ENCODE measurements at places on chromosomes 12 and 14.

DNA sequence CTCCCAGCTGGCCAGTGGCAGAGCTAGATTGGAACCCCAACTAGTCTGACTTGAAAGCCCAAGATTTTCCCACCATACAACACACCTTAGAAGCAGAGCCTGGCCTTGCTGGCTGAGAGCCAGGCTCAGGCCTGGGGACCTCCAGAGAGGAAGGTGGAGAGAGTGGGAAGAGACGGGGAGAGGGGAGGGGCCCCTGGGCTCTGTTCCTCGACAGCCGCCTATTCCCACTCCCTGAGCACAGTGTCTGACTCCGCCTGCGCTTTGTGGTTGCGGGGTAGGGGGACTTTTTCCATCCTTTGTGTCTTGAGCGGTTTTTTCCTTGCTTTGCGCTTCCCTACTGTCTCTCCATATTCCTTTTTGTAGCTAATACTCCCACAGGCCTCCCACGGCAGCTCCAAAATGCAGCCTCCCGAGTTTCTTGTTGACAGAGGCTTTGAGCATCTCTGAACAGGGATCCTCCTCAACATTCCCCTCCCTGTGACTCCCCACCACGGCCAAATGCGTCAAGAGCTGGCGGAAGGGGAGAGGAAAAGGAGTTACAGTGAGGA is 4.0 kb upstream of the KCNH3 start:
- no peak for DNase-seq

DNA sequence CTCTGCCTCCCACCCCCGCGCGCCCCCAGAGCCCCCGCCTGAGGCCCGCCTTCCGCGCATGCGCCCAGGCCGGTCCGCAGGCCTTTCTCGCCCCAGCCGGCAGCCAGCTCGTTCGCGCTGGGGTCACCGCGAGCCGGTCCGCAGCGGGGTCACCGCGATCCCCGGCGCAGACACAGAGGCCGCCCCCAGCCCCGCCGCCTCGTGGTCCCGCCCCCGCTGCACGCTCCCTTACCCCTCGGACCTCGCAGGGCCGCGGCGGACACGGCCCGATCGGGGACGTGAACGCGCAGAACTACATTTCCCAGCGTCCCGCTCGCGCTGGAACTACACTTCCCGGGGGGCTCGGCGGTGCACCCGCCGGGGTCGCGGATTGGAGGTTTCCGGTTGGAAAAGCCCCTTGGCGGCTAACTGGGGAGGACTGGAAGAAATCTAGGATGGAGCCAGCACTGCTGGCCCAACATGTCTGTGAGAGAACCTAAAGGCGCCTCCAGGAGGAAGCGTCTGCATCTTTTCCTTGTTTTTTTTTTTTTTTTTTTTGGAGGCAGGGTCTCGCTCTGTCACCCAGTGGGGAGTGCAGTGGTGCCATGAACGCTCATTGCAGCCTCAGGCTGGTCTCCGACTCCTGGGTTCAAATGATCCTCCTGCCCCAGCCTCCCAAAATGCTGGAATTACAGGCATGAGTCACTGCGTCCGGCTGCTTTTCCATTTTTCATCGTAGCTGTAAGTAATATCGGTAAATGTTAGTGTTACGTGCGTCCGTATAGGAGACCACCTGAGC is at the start of gene ZNF605:
Gene ZNF605, minus strand, starts transcription at position 296 of the 778 bp plus-strand sequence. CDS start 10,671 bp downstream, outside the sequence.
- peak; percentile 54 for DNase-seq

DNA sequence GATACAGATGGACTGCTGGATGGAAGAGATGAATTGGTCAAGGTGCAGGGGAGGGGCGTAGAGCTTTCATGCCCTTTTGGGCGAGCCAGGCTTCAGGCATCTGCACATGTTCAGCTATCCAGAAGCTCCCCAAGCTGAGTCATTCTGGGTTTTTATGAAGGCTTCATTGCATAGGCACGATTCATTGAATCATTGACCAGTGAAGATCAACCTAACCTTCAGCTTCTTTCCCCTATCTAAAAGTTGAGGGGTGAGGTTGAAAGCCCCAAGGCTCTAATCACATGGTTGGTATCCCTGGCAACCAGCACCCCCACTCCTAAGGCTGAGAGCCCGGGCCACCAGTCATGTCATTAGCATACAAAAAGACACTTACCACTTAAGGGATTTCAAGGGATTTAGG is 36.3 kb downstream of the RPS29 start:
- DNase-seq, result peak; percentile 77

- no peak for DNase-seq
Observed at GRCh38 chr12:124713041-124713435, 145.6 kb upstream of the NCOR2 start.

Measured in NCI-H524 treated with DMSO at 0.1 percent for 48 hours (cell line).